Fibroblast of pulmonary artery (primary cell): ENCODE measurements at places on chromosomes 3 and 15.

- no peak for DNase-seq
Observed at GRCh38 chr3:49172551-49173041, 1.2 kb downstream of the KLHDC8B start.

DNA sequence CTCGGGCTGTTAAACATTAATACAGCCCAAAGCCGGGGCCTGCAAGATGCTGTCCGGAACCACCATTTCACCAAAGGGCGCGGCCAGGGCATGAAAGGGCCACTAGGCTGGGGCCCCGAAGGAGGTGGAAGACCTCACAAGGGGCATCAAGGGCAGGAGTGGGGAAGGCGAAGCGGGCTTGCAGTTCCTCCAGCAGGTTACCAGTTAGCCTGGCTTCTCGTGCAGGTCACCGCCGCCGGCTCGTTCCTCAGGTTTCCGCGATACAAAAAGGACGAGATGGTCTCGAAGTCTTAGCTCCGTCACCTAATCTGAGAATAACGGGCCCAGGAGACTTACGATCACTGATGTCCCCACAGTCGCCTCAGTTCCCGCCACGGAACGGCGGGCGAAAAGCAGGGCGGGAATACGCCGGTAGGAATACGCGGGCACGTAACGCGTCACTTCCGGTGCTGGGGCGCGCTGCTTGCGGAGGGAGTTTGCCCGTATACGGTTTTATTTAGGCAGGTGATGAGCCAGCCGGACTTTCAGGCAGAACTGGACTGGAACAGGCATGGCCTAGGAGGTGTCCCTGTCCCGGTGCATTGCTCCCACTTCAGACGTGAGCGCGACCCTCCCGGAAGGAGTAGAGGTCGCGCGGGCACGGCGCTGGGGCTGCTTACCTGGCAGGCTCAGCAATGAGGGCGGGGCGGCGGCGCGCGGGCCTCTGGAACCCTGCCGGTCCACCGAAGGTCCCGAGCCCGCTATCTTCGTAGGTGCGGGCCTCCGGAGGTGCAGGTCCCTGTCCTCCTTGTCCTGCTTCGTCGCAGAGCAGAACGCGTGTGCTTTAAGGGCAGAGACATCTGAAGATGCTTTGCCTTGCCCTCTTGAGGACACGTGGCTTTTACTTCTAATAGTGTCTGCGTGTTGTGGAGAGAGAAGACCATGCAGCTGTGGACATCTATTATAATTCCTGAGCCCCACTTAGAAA lies at the start of gene RFC4:
RFC4 (minus strand) TSS at position 394 of the 967 bp plus-strand sequence. CDS start 1,769 bp downstream, outside the sequence.
- DNase-seq: peak; percentile 70

DNA sequence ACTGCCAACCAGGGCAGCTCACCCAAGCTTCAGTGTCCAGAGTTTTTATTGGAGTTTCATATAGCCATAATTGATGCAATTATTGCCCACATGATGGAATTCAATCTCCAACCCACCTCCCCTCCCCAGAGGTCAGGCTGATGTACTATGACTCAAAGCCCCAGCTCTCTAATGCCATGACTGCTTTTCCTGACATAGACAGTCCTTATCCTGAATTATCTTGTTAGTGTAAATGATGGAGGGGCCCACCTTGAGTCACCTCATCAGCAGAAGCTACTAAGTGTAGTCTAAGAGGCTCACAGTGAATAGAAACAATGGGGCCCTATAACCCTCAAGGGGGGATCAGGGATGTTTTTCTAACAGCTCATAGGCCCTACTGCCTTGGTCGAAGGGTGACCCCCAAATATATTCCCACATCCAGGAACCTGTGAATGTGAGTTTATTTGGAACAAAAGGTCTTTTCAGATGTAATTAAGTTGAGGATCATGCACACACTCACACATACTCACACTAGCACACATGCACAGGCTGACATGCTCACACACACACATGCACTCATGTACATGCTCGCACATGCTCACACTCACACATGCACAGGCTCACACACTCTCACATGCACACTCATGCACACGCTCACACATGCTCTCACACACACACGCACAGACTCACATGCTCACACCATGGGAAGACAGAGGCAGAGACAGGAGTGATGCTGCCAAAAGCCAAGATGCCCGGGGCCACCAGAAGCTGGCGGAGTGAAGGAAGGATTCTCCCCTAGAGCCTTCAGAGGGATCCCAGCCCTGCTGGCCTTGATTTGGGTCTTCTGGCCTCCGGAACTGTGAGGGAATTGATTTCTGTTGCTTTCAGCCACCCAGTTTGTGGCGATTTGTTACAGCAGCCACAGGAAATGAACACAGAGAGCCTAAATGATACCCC lies 131.2 kb upstream of the SMAD3 start:
- no peak for DNase-seq

DNA sequence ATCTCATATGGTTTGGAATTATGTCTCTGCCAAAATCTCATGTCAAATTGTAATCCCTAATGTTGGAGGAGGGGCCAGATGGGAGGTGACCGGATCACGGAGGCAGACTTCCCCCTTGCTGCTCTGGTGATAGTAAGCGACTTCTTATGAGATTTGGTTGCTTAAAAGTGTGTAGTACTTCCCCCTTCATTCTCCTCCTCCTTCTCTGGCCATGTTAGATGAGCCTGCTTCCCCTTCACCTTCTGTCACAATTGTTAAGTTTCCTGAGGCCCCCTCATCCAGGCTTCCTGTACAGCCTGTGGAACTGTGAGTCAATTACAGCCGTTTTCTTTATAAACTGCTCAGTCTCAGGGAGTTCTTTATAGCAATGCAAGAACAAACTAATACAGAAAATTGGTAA lies 51.1 kb downstream of the NEDD4 start:
- peak; percentile 16 for DNase-seq

- DNase-seq: peak; percentile 98
Observed at GRCh38 chr3:43001094-43001553, 22.0 kb downstream of the GASK1A start.

DNA sequence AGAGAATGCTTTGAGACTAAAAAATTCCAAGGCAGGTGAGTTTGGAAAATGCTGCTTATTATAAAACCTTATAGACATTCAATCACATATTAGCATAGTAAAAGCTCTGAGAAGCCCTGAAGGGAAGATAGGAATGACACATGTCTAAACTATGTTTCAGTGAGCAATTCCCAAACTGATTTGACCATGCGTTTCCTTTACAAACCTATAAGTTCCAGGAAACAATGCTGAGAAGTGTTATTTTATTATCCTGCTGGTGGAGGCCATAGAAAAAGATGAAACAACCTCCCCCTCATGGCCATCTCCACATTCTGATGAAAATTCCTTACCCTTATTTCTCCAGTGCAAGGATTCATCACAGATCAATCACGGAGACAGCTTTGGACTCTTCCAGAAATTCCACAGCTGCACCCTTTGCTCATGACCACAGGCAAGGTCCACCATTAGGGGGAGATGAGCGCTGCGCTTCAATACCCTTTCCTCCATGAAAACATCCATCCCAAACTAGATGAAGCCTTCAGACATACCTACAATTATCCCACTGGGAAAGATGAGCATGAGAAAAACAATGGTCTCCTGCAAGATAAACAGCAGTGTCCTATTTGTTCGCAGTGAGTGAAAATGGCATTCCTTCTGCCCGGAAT lies 372.1 kb downstream of the MAGI1 start:
- peak; percentile 21 for DNase-seq
